Activated T-cell treated with anti-CD3 and anti-CD28 coated beads, Interleukin-2, amount 50 U/mL, for 4 hours (primary cell): ENCODE measurements at places on chromosomes 6 and 20.
A peak's percentile ranks its signal among the peaks of the same experiment; 100 is the strongest.

GRCh38 chr6:156396068-156396771 is 381.0 kb upstream of the ARID1B start:
- DNase-seq, result no peak

GRCh38 chr6:27517928-27518787 is 45.3 kb upstream of the ZNF184 start:
- no peak for DNase-seq

GRCh38 chr6:21539621-21540100 is 53.9 kb upstream of the SOX4 start:
- no peak for DNase-seq

DNA sequence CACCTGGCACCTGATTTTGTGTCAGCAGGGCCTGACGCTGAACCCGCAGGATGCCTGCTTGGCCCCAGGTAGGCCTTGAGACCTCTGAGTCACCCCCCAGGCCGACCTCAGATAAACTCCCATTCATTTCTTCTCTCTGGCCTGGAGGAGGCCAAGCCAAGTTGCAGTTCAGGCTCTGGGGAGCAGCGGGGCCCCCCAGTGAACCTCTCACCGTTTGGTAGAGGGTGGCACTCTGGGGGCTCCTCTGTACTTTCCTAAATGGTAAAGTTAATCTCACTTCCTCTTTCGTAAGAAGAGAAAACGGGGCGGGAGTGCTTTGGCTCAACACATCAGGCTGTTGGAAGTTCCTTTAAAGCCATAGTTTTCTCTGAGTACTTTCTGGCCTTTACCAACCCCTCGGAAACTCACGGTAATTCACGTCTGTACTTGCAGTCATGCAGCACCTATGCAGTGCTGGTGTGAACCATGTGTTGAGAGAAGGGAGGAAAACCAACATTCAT is 2.8 kb downstream of the SIRPA start:
- DNase-seq, result no peak

DNA sequence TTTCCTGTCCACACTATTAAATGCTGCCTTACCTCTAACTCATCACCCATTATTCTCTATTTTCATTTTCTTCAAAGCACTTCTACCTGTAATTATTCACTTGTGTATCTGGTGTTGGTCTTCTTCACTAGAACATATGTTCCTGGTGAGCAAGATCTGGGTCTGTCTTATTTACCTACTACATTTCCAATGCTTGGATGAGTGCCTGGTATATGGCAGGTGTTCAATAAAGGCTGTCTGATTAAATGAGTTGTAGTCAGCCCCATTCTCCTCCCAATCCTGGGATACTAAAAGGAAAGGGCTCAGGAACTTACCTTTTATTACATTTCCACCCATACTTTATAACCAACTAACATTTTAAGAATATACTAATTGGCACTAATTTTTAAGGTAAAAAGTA is 61.0 kb downstream of the CEP162 start:
- DNase-seq, result no peak

DNA sequence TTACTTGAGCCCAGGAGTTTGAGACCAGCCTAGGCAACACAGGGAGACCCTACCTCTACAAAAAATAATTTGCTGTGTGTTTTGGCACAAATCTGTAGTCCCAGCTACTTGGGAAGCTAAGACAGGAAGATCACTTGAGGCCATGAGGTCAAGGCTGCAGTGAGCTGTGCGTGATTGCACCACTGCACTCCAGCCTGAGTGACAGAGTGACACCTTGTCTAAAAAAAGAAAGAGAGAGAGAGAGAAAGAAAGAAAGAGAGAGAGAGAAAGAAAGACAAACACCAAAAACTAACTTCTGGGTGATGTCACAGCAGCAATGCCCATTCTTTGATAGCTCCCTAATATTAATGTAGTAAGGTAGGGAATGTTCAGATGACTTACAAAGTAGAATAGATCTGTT is 20.4 kb downstream of the USP49 start:
- no peak for DNase-seq

- no peak for DNase-seq
These were observed 30.8 kb downstream of the PDE10A start for GRCh38 chr6:165632194-165632593.

DNA sequence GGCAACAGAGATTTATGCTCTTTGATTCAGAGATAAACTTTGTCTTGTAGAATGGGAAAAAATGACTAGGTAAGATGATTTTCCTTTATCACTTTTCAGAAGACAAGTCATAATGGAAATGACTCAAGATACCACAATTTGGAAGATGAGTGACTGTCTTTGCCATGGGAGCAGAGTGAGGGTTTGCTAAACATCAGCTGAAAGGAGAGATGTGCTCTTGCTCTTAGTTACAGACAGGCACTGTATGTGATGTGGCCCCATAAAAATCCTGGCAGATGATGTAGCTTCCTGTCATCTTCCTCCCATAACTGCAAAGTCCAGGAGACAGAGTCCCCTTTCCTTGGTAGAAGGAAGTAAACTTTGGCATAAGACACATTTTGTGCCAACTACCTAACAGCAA is 47.6 kb downstream of the BACH2 start:
- no peak for DNase-seq

DNA sequence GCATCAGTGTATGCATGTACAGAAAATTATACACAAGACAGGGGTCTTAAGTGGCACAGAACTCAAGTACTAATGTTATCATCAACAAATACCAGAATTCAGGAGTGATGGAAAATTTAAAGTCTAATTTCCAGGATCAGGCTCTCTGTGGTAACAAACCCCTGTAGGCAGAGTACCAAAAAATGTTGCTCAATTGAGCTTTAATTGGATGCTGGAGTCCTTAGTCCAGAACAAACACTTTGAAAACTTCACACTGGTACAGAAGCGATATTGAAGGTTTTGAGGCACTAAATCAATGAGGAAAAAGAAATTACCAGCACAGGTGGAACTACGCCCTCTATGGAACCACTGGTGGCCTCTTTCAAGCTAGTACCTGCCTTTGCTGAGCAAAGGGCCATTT is 113.1 kb downstream of the FOXC1 start:
- no peak for DNase-seq

DNA sequence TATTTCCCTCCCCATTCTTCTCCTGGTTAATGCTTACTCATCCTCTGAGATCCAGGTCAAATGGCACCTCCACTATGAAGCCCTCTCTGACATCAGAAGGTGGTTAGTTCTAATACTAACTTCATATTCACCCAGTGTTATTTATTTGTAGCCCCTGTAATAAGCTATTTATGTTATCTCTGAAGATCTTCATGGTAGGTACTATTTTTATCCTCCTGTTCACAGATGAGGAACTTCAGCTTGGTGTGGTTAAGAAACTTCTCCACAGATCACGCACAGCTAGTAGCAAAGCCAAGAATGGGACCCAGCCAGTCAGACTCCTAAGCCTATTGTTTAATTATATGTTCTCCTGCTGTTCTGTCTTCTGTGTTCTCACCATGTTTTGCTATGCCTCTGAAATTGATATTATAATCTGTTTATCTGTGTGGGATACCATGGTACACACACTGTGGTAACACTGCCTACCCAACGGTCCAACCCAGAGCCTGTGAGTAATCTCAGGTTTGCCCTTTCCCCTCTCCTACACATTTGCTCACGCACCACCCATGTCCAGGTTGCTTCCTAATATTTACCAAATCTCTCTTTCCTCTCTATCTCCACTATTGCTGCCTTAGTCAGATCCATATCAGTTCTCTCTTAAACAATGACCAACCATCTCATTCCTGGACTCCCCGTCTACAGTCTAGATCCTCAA is 98.4 kb downstream of the IPCEF1 start:
- no peak for DNase-seq

DNA sequence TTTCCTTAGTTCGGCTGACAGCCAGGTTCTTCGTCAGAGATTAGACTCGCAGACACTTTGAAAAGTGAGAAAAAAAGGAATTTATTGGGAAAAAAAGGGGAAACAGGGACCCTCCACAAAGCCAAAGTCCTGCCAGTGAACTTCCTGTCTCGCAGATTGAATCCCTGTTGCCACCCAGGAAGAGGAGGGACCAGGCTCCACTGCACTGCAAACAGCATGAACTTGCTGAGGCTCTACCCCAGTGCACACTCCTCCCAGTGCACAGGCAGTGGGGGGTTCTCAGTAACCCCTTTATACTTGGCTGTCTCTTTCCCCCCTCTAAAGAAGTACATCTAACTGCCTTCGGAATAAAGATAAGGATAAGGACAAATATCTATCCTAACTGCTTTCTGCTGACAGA is 959.0 kb downstream of the GRIK2 start:
- DNase-seq, result no peak

GRCh38 chr20:38275815-38276550 is 15.4 kb upstream of the KIAA1755 start:
- no peak for DNase-seq

- DNase-seq, result no peak
These were observed 117.8 kb upstream of the F13A1 start for GRCh38 chr6:6438286-6438685.

DNA sequence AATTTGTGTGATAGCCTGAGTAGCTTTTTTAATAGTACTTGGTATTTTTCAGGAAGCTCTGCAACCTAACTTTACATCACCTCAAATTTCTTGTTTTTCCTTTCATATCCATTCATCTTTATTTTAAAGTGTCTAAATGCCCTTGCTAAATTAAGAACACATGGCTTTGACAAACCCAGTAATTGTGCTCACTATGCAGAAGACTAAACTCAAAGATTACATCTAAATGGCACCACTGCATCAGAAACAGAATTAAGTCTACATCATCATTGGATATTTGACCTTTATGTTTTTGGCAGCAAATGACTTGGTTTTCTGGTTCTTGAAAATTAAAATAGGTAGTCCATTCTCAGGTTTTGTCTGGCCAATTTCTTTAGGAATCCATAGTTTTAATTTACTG is 69.6 kb upstream of the HDGFL1 start:
- no peak for DNase-seq

DNA sequence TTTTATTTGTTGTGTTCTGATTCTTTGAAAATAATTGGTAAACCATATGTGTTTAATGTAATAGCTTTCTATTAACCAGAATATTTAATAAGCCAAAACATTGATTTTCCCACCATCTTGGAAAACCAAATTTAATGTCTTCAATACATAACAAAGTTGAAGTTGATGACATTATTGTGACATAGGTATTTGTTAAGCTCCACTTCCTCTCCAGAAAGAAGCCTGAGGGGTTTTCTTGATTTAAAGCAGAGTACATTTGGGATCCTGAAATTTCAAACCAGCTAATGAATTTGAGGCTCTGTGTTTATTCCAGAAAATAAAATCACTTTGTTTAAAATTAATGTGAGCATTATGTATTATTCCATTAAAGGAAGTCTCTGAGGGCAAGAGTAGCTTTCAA is 106.3 kb downstream of the PERP start:
- no peak for DNase-seq

- DNase-seq, result no peak
These were observed 155.1 kb downstream of the SLC16A10 start for GRCh38 chr6:111242452-111242851.

- no peak for DNase-seq
These were observed 122.1 kb upstream of the SPACA1 start for GRCh38 chr6:87925373-87926060.

GRCh38 chr6:129845696-129846095 is 15.4 kb downstream of the TMEM244 start:
- DNase-seq, result no peak

- no peak for DNase-seq
These were observed 26.4 kb upstream of the UST start for GRCh38 chr6:148720406-148720805.

- no peak for DNase-seq
These were observed 29.8 kb downstream of the C6orf89 start for GRCh38 chr6:36915599-36915998.

GRCh38 chr20:23612396-23612795 is 6.7 kb upstream of the CST9 start:
- no peak for DNase-seq

DNA sequence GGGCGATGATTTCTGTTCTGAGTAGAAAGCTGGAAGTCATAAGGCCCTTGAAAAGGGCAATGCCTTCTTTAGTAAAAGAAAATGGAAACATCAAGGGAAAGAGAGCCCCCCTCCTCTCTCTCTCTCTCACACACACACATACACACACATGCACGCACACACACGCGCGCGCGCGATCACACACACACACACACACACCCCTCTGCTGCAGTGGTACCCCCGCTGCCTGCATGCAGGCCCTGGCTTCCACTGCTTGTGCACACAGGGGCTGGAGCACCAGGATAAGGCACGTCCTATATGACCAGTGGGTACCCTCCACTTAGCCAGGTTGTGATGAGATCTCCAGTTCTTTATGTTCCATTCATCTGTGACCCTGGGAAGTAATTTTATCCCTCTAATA is 300.9 kb downstream of the SLC35F1 start:
- DNase-seq, result no peak

DNA sequence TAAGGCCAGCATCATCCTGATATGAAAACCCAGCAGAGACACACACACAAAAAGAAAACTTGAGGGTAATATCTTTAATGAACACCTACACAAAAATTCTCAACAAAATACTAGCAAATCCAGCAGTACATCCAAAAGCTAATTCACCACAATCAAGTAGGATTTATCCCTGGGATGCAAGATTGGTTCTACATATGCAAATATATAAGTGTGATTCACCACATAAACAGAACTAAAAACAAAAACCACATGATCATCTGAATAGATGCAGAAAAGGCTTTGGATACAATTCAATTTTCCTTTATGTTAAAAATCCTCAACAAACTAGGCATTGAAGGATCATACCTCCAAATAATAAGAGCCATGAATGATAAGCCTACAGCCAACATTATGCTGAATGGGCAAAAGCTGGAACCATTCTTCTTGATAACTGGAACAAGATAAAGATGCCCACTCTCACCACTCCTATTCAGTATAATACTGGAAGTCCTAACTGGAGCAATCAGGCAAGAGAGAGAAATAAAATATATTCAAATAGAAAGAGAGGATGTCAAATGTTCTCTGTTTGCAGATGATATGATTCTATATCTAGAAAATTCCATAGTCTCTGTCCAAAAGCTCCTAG is 33.9 kb upstream of the CLVS2 start:
- DNase-seq, result no peak

GRCh38 chr6:169868458-169868857 is 117.0 kb downstream of the ERMARD start:
- peak; percentile 40 for DNase-seq
